ENCODE measurements at places on chromosomes 3 and 15.

DNA sequence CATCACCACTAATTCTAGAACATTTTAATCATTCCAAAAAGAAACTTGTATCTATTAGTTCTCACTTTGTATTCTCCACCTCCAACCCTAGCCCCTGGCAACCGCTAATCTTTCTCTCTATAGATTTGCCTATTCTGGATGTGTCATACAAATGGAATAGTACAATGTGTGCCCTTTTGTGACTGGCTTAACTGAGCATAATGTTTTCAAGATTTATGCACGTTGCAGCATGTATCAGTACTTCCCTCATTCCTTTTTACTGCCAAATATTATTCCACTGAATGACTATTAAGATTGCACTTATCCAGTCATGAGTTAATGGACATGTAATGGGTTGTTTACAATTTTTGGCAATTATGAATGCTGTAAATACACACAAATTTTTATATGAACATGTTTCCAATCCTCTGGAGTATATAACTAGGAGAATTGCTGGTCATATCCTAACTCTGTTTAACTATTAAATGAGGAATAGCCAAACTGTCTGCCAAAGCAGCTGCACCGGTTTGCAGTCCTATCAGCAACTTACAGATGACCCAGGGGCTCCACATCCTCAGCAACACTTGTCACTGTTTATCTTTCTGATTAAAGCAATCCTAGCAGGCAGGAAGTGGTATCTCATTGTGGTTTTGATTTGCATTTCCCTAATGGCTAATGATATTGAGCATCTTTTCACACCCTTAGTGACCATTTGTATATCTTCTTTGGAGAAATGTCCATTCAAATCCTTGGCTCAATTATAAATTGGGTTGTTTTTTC lies 42.9 kb downstream of the DCUN1D1 start:
- H3K4me1 ChIP-seq = peaks cover 6% of the 10 kb centered on the region
- no peak overlapping the region for H3K4me3 ChIP-seq
- no peaks in the 10 kb centered on the region for H3K36me3 ChIP-seq
- DNase-seq = no peak
- no peaks in the 10 kb centered on the region for H3K27me3 ChIP-seq

- H3K27me3 ChIP-seq = no peaks in the 10 kb centered on the region
- peak; percentile 59 for DNase-seq
- no peaks in the 10 kb centered on the region for H3K36me3 ChIP-seq
- H3K27ac ChIP-seq = peak overlapping the region; percentile 99
Observed at GRCh38 chr3:169772305-169772896, 795 bp upstream of the MYNN start.

DNA sequence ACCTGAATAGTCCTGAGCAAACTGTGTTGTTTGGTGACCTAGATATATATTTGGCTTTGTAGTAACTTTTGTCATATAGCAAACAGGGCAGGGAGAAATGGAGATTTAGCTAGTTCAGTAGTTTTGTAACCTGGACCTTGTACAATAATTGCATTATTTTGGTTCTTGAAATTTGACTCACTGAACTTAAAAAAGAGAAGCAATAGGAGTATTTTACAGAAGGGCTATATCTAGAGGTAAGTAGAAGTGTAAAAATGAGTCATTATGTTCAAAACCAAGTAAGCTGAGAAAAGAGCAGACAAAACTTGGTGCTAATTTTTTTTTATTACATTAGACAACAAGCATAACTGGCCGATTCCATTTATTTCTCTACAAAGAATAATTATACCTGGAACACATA lies 505.4 kb downstream of the ZIC1 start:
- no peaks in the 10 kb centered on the region for H3K36me3 ChIP-seq
- no peak overlapping the region for H3K27ac ChIP-seq
- H3K4me1 ChIP-seq = no peaks in the 10 kb centered on the region
- no peak for DNase-seq

DNA sequence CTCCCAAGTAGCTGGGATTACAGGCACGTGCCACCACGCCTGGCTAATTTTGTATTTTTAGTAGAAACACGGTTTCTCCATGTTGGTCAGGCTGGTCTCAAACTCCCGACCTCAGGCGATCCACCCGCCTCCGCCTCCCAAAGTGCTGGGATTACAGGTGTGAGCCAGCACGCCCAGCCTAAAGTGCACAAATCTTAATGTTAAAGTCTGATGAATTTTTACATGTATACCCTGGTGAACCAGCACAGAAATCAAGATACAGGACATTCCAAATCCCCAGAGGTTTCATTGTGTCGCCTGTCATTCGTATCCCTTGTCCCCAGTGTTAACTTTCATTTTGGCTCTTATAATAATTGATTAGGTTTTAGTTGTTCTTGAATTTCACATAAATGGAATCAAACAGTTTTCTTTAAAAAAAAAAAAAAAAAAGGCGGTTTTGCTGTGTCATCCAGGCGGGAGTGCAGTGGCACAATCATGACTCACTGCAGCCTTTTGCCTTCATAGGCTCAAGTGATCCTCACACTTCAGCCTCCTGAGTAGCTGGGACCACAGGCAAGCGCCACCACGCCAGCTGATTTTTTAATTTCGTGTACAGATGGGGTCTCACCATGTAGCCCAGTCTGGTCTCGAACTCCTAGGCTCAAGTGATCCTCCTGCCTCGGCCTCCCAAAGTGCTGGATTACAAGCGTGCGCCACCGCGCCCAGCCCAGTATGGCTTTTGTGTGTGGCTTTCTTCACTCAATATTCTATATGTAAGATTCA lies 1.5 kb upstream of the TM4SF19 start:
- H3K4me1 ChIP-seq = no peaks in the 10 kb centered on the region
- H3K27me3 ChIP-seq = no peaks in the 10 kb centered on the region
- DNase-seq = no peak

DNA sequence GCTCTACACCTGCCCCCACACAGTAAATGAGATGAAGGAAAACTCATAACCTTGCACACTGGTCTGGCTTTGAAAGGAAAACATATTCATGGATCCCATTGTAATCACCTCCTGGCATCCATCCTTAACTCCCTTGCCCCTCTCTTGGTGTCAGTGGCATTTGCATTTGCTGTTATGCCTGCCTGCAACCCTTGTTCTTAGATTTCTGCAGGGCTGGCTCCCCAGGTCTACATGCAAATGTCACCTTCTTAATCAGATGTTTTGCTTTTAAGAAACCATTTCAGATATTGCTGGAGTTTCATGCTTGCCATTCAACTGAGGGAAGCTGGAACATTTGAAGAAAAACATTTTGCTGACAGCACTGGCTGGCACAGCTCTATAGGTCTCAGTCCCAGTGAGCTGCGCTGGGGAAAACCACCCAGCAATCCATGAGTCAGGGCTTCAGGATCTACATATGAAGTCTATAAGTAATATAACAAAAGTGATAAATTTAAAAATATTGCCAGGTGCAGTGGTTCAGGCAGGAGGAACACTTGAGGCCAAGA lies 19.1 kb downstream of the LRRC2 start:
- no peak overlapping the region for H3K27ac ChIP-seq
- H3K27me3 ChIP-seq = no peaks in the 10 kb centered on the region
- H3K36me3 ChIP-seq = no peaks in the 10 kb centered on the region
- DNase-seq = no peak
- H3K4me3 ChIP-seq = no peak overlapping the region

DNA sequence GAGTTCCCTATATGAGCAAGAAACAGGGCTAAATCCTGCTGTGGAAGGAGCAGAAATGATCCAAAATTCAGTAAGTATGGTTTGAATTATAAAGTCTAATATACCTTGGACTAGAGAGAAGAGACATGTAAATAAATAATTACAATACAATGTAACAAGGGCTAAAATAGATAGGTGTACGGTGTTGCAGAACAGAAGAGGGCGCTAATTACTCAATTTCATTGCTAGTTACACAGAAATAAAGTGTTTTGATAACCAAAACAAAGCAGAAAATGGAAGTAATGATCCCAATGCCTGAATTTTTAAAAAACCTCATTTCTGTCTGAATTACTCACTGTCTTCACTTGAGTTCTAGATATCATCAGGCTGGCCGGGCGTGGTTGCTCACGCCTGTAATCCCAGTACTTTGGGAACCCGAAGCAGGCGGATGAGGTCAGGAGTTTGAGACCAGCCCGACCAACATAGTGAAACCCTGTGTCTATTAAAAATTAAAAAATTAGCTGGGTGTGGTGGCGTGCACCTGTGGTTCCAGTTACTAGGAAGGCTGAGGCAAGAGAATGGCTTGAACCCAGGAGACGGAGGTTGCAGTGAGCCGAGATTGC lies 8.3 kb upstream of the PLCH1 start:
- no peaks in the 10 kb centered on the region for H3K27me3 ChIP-seq
- no peak for DNase-seq
- H3K36me3 ChIP-seq = no peaks in the 10 kb centered on the region
- H3K4me1 ChIP-seq = no peaks in the 10 kb centered on the region
- H3K4me3 ChIP-seq = no peak overlapping the region
- no peak overlapping the region for H3K27ac ChIP-seq
